ENCODE measurements at places on chromosomes 7 and 10.

- DNase-seq: no peak
Observed at GRCh38 chr10:62818426-62819011, 2.4 kb upstream of the EGR2 start.

DNA sequence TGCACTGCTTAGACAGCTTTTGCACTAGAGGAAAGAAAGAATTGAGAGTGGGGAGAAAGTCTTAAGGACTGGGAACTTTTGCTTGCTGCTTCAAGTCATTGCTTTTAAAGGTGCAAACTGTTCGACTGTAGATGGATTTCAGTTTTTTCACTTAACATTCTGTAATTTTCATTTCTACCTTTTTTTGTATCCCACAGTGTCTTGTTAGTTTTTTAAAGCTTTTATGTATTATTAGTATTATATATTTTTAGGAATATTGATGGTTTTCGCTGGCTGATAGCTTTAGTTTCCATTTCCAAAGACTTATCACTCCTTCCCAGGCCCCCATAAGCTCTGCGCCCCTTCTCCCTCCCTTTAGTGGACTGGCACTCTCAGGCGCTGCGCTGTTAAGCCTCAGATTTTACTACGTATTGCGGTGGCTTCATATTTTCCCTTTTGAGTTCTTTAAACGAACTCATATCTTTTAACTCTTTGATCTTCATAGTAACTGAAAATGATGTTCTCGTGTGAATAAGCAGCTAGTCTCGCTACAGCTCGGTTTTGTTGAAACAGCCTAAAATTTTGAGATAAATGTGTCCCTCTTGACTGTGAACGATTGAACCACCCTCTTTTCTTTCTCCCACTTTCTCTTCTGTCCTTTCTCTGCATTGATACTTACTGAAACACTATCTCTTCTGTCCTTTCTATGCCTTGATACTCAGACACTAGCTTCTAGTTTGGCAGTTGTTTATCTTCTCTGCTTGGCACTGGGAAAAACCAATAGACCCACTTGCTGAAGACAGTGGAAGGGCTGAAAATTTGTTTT, 2.5 kb upstream of the ETV1 start:
- DNase-seq: no peak

DNA sequence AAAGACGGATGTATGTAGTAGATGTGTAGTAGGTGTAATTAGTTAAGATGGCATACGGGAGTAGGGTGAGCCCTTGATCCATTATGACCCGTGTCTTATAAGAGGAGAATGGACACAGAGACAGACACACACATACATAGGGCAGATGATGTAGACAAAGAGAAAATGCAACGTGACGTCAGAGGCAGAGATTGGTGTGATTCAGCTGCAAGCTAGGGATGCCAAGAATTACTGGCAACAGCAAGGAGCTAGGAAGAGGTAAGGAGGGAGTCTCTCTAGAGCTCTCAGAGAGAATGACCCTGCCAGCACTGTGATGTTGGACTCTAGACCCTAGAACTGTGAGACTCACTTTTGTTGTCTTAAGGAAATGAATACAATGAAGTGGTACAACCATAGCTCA, 247.0 kb upstream of the HABP2 start:
- DNase-seq: no peak

DNA sequence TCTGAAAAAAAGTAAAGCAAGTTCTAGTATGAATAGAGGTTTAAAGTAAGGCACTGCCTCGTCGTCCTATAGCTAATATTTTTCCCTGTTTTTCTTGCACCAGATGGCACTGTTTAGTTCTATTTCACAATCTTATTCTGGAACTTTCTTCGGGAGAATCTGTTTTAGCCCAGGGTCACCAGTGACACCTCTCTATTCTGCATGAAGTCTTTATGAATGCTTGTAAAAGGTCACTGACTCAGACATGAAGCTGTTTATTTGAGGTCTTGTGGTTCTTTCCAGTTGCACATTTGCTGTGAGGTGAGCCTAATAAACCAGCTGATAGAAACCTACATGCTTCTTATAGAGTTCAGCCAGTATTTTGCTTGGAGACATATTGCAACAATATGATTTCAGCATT, 444.3 kb downstream of the AUTS2 start:
- no peak for DNase-seq

GRCh38 chr7:18508443-18509427, 13.2 kb downstream of the HDAC9 start:
- DNase-seq: no peak

DNA sequence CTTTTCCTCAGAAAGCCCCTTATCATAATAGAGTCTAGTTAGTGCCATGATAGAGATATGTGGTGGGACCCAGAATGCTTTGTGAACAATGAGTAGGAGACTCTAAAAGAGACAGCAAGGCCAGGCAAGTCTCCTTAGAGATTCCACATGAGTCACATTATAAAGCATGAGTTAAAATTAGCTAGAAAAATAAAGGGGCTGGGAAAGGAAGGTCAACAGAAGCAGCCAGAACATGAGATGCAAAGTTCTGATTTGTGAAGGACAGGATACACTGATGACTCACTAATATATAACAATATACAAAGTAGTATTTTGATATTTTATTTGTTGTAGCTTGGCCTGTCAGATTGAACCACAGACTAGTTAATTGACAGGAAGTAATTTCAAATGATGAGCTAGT, 25.3 kb upstream of the SNX13 start:
- no peak for DNase-seq

DNA sequence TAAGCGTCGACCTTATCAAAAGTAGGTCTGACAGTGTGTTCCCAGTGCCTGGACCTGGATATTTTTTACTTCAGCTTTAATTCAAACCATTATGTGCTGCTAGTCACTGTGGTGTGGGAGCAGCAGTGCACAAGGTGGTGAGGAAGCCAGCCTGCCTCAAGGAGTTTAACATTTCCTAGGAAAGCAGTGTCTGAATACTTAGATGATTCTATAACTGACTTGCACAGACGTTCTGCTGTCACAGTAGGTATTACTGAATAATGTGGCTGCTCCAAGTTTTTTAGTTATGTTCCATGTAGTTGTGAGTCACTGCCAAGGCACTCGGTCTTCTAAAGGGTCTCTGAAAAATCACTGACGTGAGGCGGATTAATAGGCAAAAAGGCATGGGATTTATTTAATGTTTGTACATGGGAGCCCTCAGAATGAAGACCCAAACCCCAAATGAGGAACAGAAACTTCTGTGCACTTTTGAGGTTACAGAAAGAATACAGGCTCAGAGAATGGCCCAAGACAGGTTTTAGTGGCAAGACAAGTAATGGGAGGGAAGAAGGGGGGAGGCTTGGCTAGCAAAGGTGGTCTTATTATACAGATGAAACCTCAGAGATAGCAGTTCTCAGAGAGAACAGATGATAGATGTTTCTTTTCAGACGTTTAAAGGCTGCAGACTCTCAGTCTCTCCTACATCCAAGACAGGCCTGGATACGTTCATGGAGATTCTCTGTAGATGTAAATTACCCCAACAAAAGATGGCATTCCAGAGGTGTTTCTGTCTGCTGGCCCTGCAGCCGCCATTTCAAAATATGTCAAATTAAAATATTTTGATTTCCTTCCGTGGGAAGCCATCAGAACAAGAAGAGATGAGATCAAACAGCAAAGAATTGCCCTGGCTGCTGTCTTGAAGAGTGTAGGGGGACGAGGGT, 209.3 kb downstream of the SDK1 start:
- DNase-seq: no peak

- DNase-seq: no peak
Observed at GRCh38 chr10:14195433-14195832, 135.3 kb downstream of the FRMD4A start.

DNA sequence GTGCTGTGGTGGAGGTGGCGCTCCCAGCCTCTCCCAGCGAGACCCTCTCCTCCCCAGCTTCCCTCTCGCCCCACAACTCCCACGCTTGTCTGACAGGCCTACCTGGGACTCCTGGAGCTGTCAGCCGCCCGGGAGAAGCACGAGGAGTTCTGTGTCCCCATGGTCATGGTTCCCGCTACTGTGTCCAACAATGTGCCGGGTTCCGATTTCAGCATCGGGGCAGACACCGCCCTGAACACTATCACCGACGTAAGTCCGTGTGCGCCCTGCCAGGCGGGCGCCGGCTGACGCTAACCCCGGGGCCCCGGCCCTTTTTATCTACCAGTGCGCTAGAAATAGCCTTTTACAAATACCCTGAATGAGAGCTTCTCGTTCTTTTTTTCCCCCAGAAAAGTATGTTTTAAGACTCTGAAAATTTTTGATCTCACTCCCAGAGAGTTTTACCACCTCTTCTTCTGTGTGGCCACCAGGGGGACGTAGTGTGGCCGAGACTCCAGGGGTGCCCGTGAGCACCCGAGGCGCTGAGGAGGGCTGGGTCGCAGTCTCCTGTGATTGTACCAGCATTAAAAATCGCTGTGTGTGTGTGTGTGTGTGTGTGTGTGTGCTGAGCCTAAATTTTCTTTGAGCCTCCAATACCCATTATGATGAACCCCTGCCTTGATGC, 52.6 kb downstream of the PFKP start:
- no peak for DNase-seq

DNA sequence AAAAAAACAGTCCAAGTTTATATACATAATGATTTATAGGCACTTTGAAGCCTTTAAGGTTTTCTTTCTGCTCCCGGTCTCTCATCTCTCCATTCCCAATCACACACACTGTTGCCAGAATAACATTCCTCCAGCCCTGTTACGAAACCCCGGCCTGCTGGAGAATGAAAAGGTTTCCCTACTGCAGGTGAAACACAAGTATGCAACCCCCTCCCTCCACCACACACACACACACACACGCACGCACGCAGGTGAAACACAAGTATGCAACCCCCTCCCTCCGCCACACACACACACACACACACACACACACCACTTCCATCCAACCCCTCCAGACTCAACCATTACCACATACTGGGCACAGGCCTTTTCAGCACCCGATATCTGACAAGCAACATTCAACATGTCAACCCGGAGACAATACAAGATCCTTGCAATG, 87.5 kb downstream of the PARD3 start:
- no peak for DNase-seq

DNA sequence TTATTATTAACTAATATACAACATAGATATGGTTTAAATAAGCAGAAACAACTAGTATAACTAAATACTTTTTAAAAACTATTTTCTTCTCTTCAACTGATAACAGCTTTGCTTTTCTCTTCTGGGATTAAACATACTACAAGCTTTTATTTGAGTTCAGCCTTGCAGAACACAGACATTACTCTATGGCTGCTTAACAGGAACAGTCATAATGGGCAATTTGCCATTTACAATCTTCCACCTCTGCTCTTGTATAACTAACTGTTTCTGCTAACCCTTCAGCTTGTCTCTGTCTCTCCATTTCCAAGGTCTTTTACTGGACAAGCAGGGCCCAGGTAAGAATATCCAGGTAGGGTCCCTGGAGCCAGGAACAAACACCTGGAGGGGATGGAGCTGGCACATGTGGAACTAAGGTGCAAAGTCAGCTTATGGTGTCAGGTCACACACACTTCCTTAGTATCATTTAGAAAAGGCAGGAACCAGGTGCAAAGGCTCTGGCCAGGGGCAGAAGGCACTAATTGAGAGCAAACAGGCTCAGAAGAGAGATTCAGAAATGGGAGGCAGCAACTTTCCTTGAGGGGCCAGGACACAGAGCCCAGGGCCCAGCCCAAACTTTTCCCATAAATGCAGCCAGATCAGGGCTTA, 93.1 kb downstream of the STRA8 start:
- DNase-seq: no peak

DNA sequence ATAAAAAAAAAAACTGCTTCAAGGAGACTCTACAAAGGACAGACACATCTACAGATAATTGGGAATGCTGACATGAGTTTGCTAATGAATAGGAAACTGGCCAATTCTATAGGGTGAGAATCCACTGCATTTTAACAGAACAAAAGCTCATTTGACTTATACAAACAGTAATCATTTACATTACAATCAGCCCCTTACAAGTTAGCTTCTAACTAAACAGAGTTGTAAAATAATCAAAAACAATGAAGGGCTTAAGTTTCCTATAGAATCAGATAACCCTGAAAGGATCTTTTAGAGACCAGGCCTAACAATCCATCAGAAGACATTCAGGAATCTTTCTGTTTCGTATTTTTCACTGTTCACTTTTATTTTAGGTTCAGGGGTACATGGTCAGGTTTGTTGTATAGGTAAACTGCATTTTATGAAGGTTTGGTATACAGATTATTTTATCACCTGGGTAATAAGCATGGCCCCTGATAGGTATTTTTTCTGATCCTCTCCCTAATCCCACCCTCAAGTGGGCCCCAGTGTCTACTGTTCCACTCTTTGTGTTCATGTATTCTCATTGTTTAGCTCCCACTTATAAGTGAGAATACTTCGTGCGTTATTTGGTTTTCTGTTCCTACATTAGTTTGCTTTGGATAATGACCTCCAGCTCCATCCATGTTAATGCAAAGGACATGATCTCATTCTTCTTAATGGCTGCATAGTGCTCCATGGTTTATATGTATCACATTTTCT, 131.3 kb upstream of the NOBOX start:
- no peak for DNase-seq

- no peak for DNase-seq
Observed at GRCh38 chr10:98323221-98324164, 55.5 kb upstream of the LOXL4 start.

DNA sequence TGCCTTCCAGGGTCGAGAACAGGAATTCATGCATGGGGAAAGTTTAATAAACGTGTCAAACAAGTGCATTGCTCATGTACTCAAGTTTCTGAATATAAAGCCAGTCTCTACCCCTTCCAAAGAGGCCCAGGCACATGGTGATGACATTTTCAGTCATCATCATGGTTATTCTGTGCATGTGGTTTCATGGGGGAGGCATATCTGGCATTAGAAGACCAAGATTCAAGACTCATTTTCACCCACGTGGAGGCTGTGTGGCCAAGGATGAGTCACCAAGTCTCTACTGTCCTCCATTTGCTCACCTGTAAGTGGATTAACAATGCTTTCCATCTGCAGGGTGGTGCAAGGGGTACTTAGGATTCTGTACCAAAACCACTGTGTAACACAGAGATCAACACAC, 34.0 kb upstream of the CNPY1 start:
- no peak for DNase-seq

DNA sequence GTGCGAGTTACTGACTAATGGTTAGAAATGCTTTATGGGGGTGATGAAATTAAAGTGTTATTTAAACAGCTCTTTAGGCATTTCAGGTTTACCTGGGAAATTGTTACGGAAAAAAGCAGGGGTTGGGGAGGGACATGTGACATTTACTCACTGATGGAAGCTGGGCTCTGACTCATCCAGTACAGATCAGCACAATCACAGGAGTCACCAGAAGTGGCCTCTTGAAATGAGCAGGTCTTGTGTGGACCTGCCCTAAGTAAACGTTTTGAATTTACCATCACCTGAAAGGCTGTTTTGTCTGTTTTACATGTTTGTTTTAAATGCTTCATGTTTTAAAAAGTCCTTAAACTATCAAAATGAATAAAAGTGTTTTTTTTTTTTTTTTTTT, 2.3 kb downstream of the GLRX3 start:
- no peak for DNase-seq

GRCh38 chr10:938941-939678, 7.6 kb upstream of the LARP4B start:
- no peak for DNase-seq

All from activated T-helper 1 cell treated with Interleukin-2 at 50 U/mL for 16 hours (primary cell).